NAMALWA (cell line): ENCODE measurements at places on chromosomes 3 and 15.
A peak's percentile ranks its signal among the peaks of the same experiment; 100 is the strongest.

DNA sequence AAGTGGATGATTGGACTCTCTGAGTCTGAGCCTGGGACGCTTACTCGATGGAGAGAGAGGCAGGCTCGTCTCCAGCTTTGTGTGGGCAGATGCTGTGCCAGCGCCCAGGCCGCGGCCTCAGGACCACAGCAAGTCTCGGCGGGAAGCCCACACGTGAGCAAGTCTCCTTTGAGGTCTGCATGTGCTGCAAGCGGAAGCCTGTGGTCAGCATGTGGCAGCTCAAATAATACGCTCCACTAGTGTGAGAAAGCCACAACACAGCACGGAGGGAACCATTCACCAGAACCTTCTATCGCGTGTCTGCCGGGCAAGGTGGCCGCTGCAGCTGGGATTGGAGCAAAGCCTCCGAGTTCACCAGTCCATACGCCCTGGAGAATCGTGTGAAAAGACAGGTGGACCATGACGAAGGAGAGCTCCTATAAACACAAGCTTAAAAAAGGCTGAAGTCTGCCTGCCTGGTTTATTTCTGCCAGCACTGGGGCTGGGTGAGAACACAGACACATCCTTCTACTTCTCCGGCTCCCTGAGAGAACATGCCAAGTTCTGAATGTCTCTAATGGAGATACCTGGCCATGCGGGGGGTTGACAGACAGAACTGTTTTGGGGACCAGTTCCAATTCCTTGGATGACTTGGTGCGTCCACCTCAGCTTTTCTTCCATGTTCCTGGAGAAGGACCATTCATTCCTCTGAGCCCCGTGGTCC lies 82.0 kb upstream of the LRIG1 start:
- peak; percentile 68 for DNase-seq

DNA sequence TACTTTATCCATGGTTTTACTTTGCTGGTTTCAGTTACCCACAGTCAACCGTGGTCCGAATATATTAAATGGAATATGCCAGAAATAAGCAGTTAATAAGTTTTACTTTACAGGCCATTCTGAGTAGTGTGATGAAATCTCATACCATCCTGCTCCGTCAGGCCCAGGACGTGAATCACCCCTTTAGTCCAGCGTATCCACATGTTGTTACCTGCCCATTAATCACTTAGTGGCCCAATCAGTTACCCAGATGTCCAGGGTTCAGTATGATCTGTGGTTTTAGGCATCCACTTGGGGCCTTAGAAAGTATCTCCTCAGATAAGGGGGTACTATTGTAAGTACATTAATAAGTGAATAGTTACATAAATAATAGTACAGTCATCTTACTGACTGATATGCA lies 88.0 kb downstream of the TTBK2 start:
- DNase-seq, result no peak

GRCh38 chr15:79308874-79309273 lies 2.0 kb upstream of the TMED3 start:
- no peak for DNase-seq

DNA sequence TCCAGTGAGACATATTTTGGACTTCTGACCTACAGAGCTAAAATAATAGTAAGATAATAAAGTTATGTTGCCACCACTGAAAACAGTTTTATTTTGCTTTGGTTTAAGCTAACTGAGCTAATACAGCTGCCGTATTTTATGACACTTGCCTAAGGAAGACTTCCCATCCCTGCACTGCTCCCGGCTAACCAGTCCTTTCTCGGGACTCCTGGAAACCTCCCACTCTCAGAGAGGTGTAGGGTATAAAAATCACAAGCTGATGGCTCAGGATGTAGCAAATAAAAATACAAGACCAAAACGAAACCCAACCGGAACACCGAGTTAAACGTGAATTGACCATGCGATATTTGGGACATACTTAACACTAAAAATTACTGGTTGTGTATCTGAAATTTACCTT lies 448 bp upstream of the KBTBD12 start:
- DNase-seq, result no peak

DNA sequence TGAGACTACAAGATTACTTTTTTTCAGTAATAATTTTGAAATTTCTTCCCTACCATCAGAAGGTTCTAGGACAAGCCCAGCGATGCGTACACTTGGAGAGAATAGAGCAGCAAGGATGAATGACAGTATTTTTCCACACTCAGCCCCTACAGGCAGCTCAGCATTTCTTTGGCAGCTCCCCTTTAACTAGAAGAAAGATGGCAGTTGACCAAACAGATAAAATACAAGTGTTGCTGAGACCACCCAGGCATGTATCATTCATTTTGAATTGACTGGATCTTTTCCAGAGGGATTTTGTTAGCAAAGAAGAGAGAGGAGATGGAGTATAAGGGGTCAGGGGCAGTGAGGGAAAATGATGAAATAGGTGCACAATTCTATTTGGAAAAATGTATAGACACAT lies 761.3 kb downstream of the AGBL1 start:
- no peak for DNase-seq
